ENCODE measurements at places on chromosomes 11 and 22.

GRCh38 chr11:57210781-57211180 lies 26.3 kb downstream of the APLNR start:
- DNase-seq = no peak

- no peak for DNase-seq
Observed at GRCh38 chr11:16784097-16784496, 45.6 kb downstream of the C11orf58 start.

GRCh38 chr11:69892237-69892985 lies 73.2 kb upstream of the FGF3 start:
- no peak for DNase-seq

DNA sequence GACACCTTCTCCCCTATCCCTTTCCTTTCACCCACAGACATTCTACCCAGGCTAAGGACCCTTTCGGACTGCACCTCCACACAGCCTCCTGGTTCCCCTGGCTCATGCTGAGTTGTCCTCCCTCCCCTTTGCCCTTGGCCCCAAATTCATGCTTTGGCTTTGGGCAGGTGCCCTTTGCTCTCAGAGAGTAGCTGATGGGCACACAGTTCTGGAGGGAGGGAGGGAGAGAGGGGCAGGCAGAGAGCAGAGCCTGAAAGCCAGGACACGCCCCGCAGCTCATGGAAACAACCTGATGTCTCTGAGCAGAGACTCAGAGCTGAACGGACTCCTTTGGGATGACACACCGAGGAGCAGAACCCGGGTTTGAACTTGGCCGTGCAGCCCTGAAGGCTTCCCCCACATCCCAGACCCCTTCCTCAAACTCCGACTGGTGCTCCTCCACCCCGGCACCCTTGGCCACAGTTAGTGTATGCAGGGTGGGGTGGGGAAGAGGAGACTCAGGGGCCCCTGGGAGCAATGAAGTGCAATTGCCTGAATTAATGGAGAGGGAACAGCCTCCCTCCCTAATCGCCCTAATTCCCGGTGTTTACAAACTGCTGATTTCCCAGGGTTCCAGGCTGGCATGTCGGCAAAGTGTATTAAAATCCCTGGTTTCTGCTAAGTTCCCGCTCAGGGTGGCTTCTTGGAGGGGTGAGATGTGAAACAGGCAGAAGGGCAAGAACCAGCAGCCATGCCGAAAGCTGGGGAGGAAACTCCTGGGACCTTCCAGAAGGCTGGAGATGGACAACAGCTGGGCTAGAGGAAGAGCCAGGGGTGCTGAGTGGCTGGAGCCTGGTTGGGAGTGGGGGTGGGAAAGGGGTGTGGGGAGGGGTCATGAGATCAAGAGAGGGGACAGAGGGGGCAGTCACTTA lies 71.2 kb upstream of the SHISAL1 start:
- no peak for DNase-seq

- DNase-seq = peak; percentile 64
Observed at GRCh38 chr11:12284316-12285050, 92.9 kb upstream of the PARVA start.

GRCh38 chr11:66864924-66865697 lies 8.2 kb downstream of the LRFN4 start:
- DNase-seq = no peak

DNA sequence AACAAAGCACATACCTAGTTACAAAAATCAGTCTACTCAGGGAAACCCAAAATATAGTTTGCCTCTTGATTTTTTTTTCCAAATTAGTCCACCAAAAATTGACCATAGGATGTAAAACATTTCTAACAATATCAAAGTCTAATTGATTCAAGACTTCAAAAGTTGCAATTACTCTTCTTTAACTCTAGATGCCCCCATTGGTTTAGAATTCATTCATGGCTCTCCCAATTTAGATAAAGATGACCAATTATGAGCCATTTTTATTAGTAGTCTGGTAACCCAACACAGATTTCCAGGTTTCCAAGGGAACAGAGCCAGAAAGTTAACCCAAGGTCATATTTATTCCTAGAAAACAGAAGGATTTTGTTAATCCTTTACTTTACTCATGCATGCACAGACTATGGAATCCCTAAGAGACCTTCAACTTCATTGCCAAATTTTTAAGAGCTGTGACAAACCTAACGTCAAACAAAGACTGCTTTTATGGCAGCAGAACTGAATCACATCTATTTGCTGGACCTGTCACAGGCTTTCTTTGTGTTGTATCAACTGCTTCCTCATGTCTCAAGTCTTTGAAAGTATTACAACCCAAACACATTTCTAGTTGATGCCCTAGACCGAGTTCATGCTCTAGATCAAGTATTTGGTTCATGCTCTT lies 55.3 kb downstream of the C22orf42 start:
- DNase-seq = no peak

DNA sequence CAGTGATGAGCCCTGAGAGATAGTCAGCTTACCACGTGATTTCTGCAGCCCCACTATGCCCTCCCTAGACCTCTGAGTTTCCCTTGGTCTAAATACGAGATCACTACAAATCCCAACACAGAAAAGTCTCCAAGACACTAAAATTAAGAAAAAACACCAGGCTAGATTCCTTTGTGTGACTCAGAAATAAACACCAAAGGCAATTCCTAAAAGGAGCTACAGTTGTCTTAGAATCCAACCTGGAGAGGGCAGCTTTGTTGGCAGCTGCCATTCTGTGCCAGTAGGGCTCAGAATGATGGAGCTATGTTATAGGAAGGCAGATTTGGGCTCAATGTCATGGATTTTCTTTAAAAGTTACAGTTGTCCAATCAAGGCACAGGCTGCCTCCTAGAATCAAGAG lies 37.1 kb upstream of the HMGXB4 start:
- DNase-seq = no peak

GRCh38 chr11:133896028-133896427 lies 50.7 kb upstream of the SPATA19 start:
- DNase-seq = no peak

DNA sequence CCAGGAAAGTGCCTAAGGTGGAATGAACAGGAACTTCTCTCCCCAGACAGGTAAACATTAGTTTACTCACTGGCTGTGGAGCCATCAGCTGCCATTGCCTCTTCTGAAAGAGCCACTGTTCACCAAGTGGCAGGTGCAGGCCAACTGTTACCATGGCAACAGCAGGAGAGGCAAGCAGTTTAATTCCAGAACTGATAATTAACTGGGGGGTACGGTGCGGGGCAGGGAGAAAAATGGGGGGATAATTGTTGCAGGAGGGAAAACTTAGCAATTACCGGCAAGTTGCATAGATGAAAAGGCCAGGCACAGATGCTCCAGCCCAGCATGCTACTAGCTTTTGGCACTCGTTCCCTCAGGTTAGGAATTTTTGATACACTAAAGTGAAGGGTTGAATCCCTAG lies 85.1 kb downstream of the TRIM44 start:
- DNase-seq = no peak

- peak; percentile 61 for DNase-seq
Observed at GRCh38 chr11:128692753-128693415, 988 bp upstream of the FLI1 start.

DNA sequence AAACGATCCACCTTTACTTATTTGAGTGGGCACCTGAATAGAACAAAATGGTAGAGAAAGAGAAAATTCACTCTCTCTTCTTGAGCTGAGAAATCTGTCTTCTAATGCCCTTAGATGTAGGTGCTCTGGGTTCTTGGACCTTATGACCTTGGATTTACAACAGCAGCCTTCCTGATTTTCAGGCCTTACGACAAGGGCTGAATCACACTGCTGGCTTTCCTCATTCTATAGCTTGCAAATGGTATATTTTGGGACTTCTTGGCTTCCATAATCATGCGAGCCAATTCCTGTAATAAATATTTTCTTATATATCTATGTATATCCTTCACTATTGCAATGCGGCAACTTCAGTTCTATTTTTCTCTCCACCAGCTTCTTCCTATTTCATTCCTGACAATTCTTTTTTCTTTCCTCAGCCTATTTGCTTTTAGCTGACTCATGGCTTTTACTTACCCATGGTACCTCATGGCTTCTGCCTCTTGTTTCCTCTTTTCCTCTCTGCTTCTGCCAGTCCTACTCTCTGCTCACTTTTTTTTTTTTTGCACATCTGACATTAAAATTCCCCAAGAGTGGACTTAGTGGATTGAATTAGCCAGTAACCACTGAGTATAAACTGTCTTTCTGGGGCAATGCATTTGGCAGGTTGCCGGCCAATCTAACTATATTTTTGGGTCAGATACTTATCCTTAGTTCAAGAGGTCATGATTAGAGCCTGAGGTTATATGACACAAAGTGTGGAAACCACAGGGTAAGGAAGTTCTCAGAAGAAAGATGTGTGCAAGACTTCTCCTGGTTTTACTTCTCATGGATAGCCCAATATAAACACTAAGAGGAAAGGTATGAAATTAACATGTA lies 359.5 kb downstream of the TMEM135 start:
- no peak for DNase-seq

GRCh38 chr11:114059984-114060391 lies 477 bp downstream of the ZBTB16 start:
- DNase-seq = no peak

GRCh38 chr11:19722702-19723101 lies 10.1 kb downstream of the NAV2 start:
- no peak for DNase-seq

DNA sequence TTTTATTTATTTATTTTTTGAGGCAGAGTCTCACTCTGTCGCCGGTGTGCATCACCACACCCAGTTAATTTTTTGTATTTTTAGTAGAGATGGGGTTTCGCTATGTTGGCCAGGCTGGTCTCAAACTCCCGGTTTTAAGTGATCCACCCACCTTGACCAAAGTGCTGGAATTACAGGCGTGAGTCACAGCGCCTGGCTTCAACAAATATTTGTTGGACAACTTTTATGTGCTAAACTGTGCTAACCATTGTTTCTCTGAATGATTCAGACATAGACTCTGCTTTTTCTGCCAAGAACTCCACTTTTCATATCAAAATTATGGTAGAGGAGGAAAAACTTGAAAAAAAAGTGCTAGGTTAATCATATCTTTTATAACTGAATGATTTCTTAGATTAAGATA lies 36.3 kb downstream of the MMP7 start:
- DNase-seq = peak; percentile 24

DNA sequence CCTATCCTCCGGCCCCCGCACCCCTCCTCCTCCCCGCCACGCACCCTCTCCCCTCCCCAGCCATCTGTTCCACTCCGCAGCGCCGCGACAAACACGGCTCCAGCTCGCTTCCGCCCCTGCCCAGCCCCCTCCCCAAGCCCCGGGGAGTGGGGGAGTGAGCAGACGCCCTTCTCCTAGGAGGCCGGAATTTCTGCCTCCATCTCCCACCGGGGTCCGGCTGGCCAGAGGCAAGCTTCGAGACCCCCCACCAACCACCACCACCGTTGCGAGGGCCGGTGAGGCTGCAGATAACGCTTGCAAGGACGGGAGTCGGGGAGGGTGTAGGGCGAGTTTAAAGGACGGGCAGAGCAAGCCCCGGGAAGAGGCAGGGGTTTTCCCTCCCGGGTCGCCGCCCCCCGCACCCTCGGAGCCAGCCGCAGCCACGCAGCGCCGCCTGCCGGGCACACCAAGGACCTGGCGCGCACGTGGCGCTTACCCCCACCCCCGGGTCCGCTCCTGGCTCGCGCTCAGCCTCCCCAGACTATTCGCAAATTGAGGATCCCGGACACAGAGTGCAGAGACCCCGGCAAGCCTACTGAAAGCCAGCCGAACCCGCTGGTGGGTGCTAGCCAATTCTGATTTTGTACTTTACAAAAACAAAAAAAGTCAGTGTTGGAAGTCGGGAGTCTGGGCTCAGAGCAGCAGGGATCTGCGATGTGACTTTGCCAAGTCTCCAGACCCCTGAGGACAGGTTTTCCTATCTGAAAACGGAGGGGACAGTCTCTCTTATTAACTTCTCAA lies 22.6 kb downstream of the RTN4RL2 start:
- DNase-seq = peak; percentile 27

- no peak for DNase-seq
Observed at GRCh38 chr22:22380098-22381030, 128.2 kb downstream of the ZNF280B start.

DNA sequence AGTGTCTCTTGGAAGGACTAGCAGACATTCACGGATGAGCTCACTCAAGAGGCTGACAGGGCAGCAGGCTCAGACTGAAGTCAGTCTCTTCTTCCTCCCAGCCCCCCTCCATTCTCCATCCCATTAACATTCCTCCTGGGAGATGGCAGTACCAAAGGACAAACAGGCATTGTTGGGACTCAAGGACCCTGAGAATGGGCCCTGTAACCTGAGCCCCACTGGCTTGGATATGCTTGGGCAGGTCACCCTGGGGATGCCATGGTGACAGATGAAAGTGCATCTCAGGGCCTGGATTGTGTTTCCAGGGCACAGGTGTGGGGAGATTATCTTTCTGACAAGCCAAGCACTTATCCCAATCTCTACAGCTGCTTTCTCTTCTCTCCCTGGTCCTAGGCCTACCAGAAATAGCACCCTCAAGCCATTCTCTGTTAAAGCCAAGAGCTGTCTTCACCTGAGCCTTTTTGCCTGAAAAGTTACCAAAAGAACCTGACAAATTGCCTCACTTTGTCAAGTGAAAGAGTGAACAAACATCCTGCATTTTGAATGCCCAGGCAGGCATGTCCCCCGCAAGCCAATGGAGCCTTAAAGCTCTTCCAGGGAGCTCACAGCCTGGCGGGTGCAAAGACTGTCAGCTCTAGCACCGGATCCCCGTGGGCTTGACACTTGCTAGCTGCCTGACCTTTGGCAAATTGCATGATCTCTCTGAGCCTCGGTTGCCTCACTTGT lies 366.0 kb upstream of the NARS2 start:
- DNase-seq = no peak

DNA sequence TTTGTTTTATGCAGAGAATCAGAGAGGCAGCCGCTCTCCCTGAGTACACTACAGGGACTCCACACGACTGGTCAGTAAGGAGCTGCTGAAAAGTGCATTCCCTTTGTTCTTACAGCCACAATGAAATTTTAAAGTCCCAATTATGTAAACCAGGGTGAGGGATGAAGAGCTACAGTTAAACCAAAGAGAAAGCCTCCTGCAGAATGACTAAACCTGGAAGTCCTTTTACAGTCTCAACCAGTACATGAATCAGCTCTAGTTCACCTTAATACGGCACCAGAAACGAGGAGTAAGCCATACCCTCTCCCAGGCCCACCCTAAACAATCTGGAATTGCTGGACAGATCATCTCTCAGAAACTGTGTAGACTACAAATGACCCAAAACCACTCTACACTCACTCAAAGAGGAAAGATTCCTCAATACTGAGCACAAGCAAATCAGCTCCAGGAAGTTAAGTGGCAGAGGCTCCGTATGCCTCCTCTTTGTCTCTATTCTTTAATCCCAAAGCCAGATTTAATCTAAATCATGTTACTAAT lies 113.1 kb downstream of the RBFOX2 start:
- DNase-seq = peak; percentile 37

DNA sequence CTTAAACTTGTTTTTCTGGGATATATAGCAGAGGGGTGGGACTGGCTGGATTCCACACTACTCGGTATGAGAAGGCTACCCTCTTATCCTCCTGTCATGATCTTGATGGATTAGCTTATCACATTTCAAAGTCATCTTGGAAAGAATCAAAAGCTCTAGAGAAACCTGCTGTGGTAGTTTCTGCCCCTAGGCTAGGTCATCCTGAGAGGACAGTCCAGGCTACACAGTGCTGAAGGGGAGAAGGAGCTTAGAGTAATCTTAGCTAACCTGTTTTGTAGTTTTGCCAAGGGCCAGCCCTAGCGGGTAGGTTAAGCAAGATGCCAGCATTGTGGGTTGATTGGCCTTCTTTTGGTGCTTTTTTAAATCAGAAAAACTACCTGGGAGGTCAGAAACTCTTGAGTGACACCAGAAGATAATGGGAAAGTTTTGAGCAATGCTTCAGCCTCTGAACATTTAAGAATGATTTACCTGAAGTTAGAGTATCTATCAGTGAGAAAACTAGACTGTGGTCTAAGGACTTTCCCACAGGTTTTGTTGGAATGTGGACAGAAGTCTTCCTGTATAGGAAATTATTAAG lies 21.3 kb downstream of the PIWIL4 start:
- DNase-seq = no peak

- DNase-seq = no peak
Observed at GRCh38 chr11:125904678-125905077, 370 bp downstream of the DDX25 start.
